ENCODE measurements at places on chromosomes 7 and 10.

GRCh38 chr10:48364659-48365405, 58.4 kb downstream of the MAPK8 start:
- DNase-seq = no peak

- DNase-seq = peak; percentile 7
Measured at GRCh38 chr10:47025540-47026300, 114.5 kb downstream of the PTPN20 start.

DNA sequence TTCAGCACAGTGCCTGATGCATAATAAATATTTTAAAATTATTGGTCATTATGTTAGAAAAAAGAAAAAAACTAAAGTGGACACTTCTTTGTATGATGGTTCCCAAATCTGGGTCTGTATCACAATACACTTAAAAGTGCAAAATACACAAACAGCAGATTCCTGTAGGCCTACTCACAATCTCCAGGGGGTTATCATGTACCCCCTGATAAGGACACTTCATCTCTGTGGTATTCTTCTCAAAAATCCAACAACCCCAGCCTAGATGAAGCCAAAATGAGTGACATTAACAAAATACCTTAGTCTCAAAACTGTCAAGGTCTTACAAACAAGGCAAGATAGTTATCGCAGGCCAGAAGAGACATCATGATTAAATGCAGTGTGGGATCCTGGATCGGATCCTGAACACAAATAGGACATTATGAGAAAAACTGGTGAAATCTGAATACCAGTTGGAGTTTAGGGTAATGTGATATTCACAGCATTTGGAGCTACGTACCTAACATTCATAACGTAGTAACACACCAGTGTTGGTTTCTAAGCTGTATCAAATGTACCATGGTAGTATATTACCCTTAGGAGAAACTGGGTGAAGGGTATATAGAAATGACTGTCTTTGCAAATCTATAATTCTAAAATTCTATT, 45.2 kb downstream of the NSUN6 start:
- no peak for DNase-seq

GRCh38 chr10:43043342-43043772, 33.5 kb upstream of the RET start:
- DNase-seq = no peak

- DNase-seq = no peak
Measured at GRCh38 chr7:85074-85882, 107.1 kb upstream of the FAM20C start.

- DNase-seq = no peak
Measured at GRCh38 chr10:97650726-97651125, 10.3 kb downstream of the PI4K2A start.

DNA sequence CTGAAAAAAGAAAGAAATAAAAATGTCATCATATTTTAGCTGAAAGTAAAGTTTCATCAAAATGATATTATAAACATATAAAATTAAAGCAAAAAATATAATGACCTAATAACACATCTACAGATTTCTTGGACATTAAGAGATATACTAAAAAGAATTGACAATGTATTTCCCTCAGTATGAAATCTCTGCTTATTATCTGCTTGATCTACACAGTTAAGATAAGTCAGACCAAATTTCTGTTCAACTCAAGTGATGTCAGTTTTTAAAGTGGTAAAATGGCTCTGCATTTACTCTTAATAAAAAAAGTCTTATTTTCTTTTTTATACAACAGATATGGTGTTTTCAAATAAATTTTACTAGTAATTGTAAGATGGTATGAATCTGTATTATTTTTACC, 159.4 kb upstream of the SEMA3A start:
- no peak for DNase-seq

DNA sequence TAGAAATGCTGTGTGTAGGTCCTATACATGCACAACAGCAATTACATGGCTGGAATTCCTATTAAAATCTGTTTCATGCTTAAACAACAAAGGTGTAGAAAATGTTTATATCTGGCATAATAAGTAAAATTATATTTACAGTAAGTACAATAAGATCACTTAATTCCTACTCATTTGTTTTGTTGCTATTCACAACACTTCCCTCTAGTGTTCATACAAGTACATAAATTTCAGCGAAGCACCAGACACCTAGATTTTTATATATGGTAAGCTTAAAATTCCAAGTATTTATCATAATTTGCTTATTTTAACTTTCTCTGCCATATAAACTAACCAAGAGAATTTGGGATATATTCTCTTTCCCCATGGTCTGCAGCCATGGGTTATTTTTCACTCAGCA, 51.8 kb upstream of the ANK3 start:
- no peak for DNase-seq

DNA sequence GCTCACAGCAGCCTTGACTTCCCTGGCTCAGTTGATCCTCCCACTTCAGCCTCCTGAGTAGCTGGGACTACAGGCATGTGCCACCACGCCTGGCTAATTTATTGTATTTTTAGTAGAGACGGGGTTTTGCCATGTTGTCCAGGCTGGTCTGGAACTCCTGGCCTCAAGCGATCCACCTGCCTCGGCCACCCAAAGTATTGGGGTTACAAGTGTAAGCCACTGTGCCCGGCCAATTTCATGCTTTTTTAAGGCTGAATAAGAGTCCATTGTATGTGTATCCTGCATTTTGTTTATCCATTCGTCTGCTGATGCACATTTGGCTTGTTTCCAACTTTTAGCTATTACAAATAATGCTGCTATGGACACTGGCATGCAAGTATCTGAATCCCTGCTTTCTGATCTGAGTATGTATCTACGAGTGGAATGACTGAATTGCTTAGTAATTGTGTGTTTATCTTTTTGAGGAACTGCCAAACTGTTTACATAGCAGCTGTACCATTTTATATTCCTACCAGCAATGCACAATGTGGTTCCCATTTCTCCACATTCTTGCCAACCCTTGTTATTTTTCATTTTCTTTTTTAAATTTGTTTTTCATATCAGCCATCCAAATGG, 37.3 kb upstream of the TPST1 start:
- DNase-seq = no peak

GRCh38 chr10:11163780-11164550, 146.3 kb downstream of the CELF2 start:
- DNase-seq = no peak

- DNase-seq = peak; percentile 68
Measured at GRCh38 chr7:139075031-139075652, 34.4 kb downstream of the ZC3HAV1 start.

GRCh38 chr7:39702133-39702532, 78.8 kb downstream of the RALA start:
- no peak for DNase-seq

DNA sequence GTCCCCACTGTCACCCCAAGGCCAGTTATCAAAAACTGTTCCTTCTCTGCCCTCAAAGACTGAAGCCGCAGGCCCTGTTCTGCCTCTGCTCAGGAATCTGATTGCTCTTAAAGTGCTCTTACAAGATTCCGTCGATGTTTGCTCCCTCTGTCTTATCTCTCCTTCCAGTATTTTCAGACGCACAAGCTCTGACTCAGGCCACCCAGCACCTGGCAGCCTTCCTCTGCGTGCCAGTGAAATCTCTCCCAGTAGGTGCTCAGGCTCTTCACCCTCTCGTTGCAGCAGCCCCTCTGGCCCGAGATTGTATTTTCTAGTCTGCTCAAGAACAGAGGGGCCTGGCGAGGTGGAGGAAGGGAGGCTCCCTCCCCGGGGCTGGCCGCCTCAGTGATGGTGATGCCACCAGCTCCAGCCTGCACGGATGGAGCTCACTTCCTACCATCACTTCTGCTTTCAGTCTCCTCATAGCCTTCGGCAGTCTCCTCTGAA, 276.2 kb downstream of the USP6NL start:
- DNase-seq = no peak

DNA sequence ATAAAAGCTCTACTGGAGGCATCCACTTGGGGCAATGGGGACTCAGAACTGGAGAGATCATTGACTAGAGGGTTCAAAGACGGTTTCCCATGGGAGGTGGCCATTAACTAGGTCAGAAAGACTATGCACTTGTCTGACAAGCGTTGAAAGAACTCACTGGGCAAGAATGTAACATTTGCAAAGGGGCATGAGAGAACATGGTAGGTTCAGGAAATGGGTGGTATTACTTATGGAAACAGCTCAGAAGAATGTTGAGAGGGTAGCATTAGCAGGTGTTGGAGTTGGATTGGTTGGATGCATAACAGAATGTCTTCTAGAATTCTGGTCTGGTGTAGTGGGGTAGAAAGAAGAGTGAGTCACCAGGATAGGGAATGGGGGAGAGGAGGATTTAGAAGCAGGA, 119.1 kb upstream of the CDCA7L start:
- no peak for DNase-seq

GRCh38 chr7:136900005-136900404, 31.6 kb downstream of the CHRM2 start:
- no peak for DNase-seq

- DNase-seq = no peak
Measured at GRCh38 chr10:70312249-70312648, 28.4 kb upstream of the NPFFR1 start.

GRCh38 chr10:104034401-104035193, 51.1 kb downstream of the COL17A1 start:
- no peak for DNase-seq

- no peak for DNase-seq
Measured at GRCh38 chr7:114086914-114087652, 168.3 kb upstream of the PPP1R3A start.

GRCh38 chr10:99520847-99521764, 11.6 kb upstream of the NKX2-3 start:
- no peak for DNase-seq

DNA sequence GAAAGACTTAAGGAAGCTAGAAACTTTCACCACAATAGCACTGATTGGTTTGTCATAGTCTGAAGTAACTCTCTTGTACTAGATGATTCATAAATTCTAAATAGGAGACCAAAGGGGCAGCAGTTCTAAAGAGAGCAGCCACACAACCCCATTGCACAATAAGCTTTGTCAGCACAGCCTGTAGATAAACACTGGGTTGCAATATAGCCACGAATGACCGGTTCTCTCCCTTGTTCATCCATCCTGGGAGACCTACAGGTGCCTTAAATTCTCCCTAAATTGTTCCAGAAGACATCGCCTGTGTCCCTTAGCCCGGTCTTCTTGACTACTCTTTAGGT, 167.0 kb downstream of the SNX13 start:
- DNase-seq = no peak

DNA sequence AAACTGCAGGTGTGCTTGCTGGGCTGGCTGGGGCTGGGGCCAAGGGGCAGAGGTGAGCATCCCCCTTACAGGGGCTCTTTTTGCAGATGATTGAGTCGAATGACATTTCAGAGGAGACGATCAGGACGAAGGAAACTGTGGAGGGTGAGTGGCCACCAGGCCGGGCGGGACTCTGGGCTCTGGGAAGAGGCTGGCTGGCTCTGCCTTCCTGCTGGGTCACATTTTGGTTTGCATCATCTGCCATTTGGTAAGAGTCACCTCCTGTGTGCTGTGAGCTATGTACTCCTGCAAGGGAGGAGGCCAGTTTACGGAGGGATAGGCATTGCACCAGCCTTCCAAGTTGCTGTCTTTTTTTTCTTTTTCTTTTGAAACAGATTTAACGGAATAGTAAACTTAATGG, 73.0 kb upstream of the GTF2IRD1 start:
- no peak for DNase-seq

GRCh38 chr7:1889556-1890181, 219.6 kb downstream of the ELFN1 start:
- DNase-seq = no peak

DNA sequence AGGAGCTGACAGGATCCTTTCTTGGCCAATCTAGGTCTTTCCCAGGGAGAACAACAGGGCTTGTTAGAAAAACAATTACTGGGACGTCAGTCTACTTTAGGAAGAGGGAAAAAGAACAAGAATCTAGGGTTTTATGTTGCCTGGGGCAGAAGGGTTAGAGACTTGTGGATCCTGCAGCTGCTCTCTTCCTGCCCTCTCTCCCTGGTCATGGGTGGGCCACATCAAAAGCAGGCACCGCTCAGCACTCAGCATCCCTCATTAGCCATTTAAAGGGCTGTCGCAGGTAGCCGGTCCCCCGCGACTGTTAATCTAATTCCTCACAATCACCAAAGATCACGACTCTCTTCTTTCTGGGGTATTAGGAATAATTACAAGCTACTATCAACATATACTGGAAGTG, 631.9 kb downstream of the CALN1 start:
- no peak for DNase-seq

DNA sequence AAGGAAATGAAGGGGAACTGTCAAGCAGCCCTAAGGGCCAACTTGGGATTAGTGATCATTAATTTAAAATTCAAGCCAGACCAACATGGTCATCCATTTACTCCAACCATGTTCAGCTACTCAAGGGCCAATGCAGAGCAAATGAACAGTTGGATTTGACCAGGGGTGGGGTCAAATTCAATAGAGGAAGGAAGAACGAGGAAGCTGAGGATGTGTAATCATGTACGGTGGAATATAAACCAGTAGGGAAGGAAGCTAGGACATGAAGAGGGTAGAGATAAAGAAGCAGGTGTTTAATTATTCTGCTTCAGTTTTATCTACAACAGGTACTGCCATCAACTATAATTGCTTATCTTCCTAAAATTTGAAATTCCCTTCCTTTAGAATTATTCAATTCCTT, 81.6 kb downstream of the HIBADH start:
- DNase-seq = no peak

- no peak for DNase-seq
Measured at GRCh38 chr10:109427411-109427810, 495.9 kb downstream of the XPNPEP1 start.

GRCh38 chr10:127405221-127405620, 143.9 kb upstream of the NPS start:
- no peak for DNase-seq

- no peak for DNase-seq
Measured at GRCh38 chr10:44235363-44235762, 149.5 kb downstream of the CXCL12 start.

- DNase-seq = no peak
Measured at GRCh38 chr7:47357863-47358262, 224.0 kb downstream of the TNS3 start.

DNA sequence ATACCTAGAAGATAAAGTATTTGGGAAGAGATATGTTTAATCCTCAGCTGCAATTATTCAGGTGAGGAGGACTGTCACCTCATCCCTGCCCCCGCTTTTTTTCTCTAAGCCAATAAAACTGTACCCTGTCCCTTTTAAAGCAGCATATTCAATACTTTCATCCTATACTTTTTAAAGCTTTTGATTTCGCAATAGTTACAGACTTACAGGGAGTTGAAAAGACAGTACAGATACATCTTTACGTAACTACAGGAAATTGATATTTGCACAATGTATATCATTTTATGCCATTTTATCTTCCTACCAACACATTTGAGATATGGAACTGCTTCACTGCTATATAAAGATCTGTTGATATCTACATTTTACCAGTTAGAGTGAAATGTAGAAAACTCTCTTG, 47.6 kb downstream of the STK17A start:
- no peak for DNase-seq

DNA sequence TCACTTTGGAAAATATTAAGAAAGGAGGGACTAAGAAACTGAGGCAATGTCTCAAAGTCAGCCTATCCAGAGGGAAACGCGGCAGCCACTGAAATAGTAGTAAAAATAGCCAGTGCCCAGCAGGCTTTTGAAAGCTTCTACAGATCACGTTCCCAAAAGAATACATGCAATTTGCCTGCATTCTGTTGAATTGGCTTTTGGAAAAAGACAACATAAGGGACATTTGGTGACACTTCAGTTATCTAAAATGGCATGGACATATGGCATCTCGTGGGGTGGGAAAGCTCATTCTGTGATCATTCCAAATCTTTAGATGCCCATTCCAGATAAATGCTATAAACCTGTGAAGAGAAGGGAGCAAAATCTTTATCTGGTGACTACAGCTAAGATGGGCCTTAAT, 82.8 kb upstream of the PDE1C start:
- DNase-seq = no peak

All from BE2C (cell line).